ENCODE measurements at places on chromosomes 7 and 10.

DNA sequence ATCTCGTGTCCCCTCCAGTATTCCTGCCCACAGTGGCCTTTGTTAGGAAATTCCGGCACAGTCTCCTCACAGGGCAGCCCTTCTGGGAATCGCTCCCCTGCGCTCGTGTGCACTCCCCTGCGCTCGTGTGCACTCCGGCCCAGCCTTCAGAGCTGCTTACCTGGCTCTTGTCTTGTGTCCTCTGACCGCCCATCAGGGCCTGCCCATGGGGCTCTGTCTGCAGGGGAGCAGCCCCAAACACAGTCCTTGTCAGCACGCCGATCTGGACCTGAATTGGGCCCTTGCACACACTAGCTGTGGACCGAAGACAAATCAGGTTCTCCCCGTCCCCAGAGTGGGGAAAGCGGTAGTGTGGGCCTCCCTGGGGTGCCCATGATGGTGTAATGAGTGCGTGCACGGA, 179.4 kb downstream of the CUX1 start:
- DNase-seq = no peak

DNA sequence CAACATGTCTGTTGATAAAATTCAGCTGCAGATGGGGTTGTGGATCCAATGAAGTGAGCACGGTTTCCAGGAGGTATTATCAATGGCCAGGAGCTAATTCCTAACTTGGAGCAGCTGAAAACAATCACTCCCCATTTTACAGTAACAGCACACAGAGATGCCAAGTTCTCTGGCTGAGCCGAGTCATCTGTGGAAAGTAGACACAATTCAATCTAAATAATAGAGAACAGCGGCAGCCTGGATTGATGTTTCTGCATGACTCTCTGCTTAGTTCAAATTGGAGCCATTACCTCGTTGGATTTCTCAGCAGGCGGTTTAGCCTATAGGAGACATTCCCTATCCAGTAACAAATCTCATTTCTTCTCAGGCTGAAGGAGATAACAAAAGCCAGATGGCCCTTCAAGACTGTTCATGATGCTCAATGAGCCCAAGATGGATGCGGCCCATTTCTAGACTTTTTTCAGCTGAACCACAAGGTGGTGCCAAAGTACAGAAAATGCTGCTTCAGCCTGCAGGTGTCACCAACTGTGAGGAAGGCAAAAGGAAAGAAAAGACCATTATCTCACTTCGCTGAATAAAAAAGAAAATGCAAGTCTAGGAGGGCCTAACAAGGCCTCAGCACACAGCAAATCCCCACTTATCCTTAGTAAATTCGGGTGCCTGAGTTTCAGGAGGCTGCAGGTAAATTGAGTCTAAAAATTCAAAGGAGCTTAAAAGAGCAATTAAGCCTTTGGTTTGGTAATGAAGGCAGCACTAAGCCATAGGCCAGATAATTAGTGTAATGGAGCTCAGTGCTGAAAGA, 83.7 kb downstream of the SLC16A9 start:
- peak; percentile 28 for DNase-seq

GRCh38 chr7:103843689-103844480, 145.6 kb downstream of the RELN start:
- DNase-seq = no peak

DNA sequence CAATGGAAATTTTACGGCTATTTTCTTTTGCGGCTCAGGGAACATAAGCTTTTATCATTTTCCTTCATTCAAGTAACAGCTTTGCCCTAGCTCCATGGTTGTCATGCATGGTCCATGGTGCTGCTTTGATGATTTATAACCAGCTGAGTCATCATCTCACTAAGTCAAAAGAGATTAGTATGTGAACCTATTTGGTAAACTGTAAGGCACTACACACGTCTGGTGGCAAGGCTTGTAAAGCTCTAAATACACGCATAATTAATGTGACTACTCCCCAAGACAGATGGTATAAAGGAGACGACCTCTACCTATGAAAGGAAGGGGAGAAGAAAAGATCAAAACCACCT, 340.2 kb downstream of the KCNMA1 start:
- peak; percentile 67 for DNase-seq

GRCh38 chr10:49600046-49600445, 10.1 kb upstream of the SLC18A3 start:
- no peak for DNase-seq

GRCh38 chr7:98713165-98713810, 96.2 kb downstream of the NPTX2 start:
- DNase-seq = no peak

GRCh38 chr7:1697499-1698125, 27.5 kb downstream of the ELFN1 start:
- DNase-seq = no peak

DNA sequence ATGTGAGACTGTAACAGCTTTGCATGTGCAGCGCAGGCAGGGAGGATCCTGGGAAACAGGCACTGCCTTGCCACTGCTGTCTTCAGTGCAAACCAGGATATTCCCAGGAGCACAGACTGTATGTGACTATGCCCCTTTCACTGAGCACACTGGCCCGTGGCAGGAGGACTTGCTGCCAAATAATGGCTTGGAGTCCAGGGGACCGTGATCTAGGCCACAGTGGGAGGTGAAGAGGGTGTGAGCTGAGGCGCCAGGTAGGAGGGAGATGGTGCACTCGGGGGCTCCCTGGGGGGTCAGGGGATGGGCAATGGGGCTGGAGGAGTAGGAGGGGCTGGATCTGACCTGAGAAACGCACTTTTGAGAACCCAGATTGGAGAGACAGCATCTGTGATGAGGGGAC, 193.4 kb upstream of the ZNF32 start:
- no peak for DNase-seq

DNA sequence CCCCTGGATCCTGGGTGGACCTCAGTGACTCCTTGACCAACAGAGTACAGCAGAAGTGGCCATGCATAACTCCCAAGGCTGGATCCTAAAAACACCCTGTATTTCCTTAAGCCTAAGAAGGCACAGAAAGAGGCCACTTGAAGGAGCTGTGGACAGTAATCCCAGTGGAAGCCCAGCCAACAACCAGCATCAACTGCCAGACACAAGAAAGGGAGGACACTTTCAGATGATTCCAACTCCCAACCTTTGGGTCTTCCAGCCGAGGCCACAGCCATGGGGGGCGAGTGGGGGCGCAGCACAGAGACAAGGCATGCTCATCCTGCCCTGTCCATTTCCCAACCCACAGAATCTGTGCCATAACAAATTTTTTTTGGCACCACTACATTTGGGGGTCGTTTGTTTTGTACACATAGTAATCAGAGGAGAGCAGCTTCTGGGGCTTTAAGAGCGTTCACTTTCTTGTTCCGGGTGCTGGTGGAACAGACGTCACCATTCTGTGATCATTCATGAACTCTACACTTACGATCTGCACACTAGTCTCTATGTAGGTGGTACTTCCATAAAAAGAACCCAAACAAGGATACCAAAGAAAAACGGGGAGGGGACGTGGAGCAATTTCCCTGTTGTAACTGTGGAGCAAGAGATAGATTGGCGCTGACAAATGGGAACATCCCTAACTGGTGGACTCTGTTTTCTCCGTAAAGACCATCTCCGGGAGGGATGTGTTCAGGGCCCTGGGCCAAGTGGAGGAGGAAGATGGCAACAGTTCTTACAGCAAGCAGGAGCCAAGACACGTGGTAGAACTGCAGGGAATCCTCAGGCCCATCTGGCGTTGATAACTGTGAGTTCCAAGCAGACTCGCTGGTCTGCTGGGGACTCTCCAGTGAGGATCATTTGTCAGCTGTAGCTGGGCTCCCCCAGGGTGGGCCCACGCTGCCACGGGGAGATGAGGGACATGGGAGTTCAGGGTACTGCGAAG, 6.0 kb upstream of the SLC29A3 start:
- DNase-seq = no peak

- no peak for DNase-seq
Measured at GRCh38 chr7:38558761-38559345, 72.3 kb downstream of the AMPH start.

DNA sequence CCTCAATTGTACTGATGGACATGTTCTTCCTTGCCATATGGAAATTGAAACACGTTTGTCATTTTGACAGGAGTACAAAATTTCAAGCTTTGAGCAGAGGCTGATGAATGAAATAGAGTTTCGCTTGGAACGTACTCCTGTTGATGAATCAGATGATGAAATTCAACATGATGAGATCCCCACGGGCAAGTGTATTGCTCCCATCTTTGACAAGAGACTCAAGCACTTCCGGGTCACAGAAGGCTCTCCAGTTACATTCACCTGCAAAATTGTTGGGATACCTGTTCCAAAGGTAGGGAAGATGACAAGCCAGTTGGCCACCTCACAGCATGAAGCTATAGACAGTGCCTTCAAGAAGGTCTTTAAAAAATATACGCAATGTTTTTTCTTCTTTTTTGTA, 43.1 kb downstream of the ATOH7 start:
- DNase-seq = no peak

DNA sequence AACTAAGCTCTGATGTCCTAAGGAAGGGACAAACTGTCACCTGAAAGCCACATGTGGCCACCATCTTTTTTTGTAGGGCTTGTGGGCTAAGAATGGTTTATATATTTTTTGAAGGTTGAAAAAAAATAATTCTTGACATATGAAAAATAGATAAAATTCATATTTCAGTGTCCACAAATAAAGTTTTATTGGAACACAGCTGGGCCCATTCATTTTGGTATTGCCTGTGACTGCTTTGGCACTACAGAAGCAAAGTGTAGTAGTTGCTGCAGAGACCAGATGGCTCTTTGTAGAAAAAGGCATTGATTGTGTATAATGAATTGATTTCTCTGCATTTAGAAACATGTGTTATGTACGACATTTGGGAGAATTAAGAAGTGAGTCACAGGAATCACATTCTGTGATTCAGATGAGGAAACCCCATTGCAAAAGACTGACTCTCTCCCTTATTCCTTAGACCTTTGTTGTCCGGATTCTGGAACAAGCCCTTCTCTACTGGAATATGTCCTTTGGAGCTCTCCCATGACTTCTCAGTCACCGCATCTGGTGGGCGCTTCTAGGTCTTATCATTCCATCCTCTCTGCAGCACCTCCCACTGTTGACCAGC, 438.7 kb downstream of the LRMDA start:
- no peak for DNase-seq

DNA sequence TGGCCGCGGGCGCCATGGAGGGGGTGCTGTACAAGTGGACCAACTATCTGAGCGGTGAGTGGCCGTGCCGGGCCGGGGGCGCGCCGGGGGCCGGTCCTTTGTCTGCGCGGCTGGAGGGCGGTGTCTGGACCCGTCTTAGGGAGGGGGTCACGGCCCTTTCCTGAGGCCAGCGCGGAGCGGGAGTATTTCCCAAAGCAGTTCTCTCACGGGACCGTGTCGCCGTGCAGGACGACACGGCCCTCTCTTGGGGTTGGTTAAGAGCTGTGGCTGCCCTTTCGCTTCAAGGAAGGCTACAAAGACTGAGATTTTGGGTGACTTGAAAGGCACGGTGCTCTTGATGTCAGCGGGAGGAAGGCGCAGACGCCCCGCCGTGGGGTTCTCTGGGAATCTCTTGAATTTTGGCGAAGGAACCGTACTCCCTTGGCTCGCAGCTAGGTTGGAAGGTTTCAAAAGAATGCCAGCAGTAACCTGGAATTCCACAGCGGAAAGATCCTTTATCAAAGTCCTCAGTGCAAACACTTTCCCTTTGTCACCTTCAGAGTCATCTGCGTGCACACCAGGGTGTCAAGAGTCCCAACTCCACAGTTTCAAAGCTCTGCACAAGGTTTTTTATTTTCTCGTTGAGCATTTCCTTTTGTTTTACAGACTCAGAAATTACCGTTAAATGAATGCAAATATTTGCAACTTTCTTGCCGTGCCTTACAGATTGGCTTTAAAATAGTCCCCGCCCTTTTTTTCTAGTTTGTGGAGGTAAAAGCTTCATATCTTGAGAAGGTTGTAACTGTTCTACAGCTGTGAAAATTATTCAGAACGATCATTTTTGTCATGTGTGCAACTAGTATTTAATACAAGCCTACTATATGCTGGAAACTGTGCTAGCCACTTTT, 780 bp downstream of the PLEKHA8 start:
- peak; percentile 14 for DNase-seq

DNA sequence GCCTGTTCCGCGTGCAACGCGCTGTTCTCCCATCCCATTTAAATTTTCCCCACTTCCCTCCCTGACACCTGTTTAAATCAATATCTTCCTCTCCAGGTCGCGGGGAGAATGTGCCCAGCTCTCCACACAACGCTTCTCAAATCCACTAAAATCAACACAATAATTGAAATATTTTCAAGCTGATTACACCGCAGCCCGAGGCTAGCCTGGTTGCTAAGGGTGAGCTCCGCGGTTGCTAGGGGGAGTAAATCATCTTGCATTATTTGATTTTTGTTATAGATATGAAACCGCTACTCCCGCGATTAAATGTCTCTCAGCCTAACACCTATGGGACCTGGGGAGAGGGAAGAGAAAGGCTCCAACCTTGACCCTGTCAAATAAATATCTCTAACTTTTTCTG, 36.2 kb downstream of the UNCX start:
- DNase-seq = no peak

GRCh38 chr7:110921595-110922151, 169.3 kb upstream of the LRRN3 start:
- no peak for DNase-seq

DNA sequence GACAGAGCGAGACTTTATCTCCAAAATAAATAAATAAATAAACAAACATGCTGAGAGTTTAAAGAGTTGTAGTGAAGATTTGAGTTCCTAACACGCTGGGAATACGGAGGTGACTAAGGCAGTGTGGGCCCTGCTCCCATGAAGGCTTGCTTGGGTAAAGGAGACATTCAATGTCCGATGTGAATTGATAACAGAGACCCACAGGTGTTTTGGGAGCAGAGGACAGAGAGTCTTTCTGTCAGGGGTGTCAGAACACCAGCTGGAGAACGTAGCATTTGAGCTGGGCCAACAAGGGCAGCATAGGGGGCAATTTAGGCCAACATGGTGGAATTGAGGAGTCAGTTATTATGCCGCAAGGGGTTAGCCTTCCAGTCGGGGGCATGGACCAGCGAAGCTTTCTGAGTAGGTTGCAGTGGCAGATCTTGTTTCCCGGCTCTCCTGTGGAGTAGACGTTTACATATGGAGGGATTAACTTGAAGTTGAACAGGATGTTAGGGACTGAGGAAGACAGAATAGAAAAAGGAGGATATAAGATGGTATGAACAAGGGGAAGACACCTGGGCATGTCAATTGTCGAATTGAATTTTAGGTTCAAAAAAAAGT, 5.6 kb downstream of the PROSER2 start:
- DNase-seq = no peak

DNA sequence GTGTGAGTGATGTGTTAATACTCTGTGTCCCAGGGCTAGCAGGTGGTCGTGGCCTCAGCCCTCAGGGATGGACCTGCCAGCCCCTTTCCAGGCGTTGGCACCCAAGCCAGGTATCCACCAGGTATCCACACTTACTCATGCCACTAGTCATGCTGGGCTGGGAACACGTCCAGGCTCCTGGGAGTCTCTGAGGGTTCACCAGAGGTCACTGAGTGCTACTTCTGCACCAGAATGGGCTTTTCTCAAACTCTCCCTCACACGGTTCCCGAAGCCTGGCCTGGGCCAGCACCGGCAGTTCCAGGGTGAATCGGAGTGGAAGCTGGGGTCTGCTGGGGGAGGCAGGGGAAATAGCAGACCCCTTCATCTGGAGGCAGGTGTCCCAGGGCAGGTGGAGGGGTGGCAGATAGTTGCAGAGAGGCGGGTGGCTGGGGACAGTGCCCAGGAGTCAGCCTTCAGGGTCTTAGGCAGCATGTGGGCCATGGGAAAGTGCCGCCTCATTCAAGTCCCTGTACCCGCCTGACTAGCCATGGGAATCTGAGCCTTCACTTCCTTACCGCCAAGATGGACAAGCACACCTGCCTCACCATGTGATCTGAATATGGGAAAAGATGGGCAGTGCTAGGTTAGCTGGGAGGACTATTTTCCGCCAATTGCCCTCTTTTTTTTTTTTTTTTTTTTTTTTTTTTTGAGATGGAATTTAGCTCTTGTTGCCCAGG, 95.5 kb upstream of the GTF2I start:
- no peak for DNase-seq
